Uterus (tissue), 4 donors: ENCODE measurements at places on chromosomes 5 and 9.

DNA sequence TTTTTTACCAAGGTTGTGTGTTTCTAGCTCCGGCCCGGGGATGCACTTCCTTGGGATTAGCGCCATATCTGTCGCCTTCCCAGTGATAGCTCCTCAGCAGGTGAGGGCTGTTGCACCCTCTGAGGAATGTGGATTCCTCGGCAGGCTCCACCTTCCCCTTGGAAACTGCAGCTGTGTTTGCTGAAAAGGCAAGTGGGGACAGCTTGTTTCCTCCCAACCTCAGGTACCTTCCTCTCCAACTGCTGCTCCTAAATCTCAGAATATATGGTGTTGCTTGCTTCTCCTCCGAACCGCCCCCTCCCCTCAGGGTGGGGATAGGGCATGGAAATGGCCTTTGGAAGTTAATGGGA is 1.3 kb downstream of the SLC1A1 start:
- peak overlapping the region; percentile 53 for H3K4me3 ChIP-seq
- H3K27ac ChIP-seq, result no peak overlapping the region
- no peak for DNase-seq

GRCh38 chr9:134597041-134597913 is 44.3 kb upstream of the COL5A1 start:
- peaks cover under 1% of the 10 kb centered on the region for H3K4me1 ChIP-seq
- no peak overlapping the region for H3K4me3 ChIP-seq
- H3K27ac ChIP-seq, result no peak overlapping the region

GRCh38 chr9:79670269-79670961 is 98.7 kb downstream of the TLE4 start:
- H3K36me3 ChIP-seq, result no peaks in the 10 kb centered on the region
- H3K27me3 ChIP-seq, result no peaks in the 10 kb centered on the region
- H3K4me3 ChIP-seq, result no peak overlapping the region
- H3K27ac ChIP-seq, result no peak overlapping the region

- no peak overlapping the region for H3K27ac ChIP-seq
- H3K4me3 ChIP-seq, result no peak overlapping the region
- no peaks in the 10 kb centered on the region for H3K27me3 ChIP-seq
- no peak for DNase-seq
- H3K36me3 ChIP-seq, result no peaks in the 10 kb centered on the region
Measured at GRCh38 chr9:136520053-136520540, 25.8 kb downstream of the NOTCH1 start.

DNA sequence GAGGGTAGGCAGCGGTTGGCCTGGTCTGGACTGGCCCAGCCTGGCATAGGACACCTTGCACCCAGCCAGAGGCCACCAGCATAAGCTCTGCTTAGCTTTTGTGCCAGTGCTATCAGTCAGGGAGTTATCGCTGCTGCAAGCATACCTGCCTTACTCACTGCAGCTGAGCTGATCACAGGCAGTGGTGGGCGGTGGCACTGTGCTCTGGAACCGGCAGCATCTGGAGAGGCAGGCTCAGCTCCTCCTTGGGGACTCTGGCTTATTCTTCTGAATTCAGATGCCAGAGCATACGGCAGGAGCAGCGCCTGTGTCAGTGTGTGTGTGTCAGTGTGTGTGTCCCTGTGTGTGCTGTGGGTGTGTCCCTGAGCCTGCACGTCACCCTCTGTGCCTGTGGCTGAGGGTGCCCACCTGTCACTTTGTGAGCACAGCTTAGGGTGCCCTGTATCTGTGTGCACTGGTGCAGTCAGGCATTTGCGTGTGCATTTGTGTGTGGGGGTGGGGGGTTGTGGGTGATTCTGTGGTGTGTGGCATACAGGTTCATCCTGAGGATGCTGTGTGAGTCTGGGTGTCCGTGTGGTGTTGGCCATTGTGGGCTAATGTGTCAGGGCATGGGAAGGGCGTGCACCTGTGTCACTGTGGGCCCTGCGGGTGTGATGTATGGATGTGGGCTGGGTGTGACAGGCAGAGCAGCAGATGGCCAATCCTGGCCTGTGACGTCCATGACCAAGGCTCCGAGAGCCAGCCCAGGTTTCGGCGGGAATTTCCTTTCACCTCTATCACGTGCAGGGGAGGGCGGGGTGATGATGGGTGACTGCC is 23.5 kb downstream of the LMX1B start:
- no peak overlapping the region for H3K4me3 ChIP-seq
- H3K27me3 ChIP-seq, result no peaks in the 10 kb centered on the region
- H3K27ac ChIP-seq, result no peak overlapping the region
- DNase-seq, result no peak

DNA sequence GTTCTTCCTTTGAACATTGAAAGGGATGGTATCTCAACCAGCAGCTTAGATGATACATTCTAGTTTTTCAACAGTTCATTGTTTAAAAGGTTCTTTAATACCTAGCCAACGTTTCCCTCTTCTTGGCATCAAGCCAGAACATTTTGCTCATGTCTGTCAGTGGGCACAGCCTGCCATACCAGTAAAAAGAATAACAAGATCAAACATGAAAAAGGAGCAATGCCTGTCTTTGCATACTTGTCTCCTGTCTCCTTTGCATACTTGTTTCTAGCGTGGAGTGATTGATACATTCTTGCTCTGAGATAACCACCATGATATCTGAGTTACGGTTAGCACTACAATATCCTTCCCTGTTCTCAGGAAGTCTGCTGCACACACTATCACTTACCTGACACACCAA is 248.6 kb upstream of the DAPK1 start:
- no peaks in the 10 kb centered on the region for H3K4me1 ChIP-seq
- no peaks in the 10 kb centered on the region for H3K27me3 ChIP-seq
- no peak for DNase-seq
- no peak overlapping the region for H3K4me3 ChIP-seq
- H3K36me3 ChIP-seq, result no peaks in the 10 kb centered on the region
- no peak overlapping the region for H3K27ac ChIP-seq

GRCh38 chr9:138023394-138024124 is 146.0 kb downstream of the CACNA1B start:
- H3K4me1 ChIP-seq, result no peaks in the 10 kb centered on the region
- H3K4me3 ChIP-seq, result no peak overlapping the region
- H3K27ac ChIP-seq, result no peak overlapping the region
- no peak for DNase-seq
- H3K36me3 ChIP-seq, result no peaks in the 10 kb centered on the region

GRCh38 chr5:177343777-177344176 is 7.7 kb downstream of the LMAN2 start:
- DNase-seq, result no peak
- H3K27me3 ChIP-seq, result no peaks in the 10 kb centered on the region
- no peaks in the 10 kb centered on the region for H3K36me3 ChIP-seq
- H3K4me3 ChIP-seq, result no peak overlapping the region
- H3K27ac ChIP-seq, result no peak overlapping the region
- H3K4me1 ChIP-seq, result no peaks in the 10 kb centered on the region

GRCh38 chr9:129748249-129748648 is 4.6 kb downstream of the PTGES start:
- no peaks in the 10 kb centered on the region for H3K36me3 ChIP-seq
- H3K27me3 ChIP-seq, result no peaks in the 10 kb centered on the region
- DNase-seq, result no peak
- no peak overlapping the region for H3K27ac ChIP-seq

DNA sequence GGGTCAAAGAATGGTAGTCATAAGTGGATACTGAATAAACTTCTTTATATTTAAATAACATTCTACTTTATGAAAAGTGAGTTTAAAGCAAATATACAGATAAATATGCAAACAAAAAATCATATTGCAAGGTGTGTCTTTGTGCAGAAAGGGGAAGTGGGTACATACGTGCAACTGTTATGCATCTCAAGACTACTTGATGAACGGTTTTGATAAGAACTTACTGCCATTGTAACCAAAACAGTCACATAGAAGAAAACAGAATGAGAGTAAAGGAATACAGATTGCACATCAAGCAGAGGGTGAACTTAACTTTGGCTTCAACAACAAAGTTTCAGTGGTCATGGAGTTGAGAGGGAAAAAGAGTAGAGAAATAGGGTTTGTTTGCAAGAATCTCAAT is 9.9 kb downstream of the CAMK4 start:
- no peak overlapping the region for H3K4me3 ChIP-seq
- H3K27ac ChIP-seq, result no peak overlapping the region
- no peak for DNase-seq
- no peaks in the 10 kb centered on the region for H3K27me3 ChIP-seq
- H3K36me3 ChIP-seq, result no peaks in the 10 kb centered on the region

DNA sequence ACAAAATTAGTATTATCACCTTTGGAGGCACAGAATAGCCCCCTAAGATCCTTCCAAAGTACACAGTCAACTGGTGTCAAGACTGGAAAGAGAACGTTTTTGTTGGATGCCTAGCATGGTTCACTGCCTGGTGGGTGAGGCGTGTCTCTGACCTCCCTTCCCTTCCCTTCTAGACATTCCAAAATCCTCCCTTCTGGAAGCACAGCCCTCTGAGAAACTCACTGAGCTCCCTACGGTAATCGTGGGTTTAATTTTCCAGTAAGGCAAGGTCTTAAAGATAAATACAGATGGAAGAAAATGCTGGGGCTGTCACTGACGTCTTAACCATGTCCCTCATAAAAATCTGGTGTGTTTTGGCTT is 138.8 kb downstream of the LIFR start:
- DNase-seq, result no peak
- H3K4me1 ChIP-seq, result no peaks in the 10 kb centered on the region
- no peaks in the 10 kb centered on the region for H3K36me3 ChIP-seq
- no peak overlapping the region for H3K27ac ChIP-seq
